Fibroblast of skin of right biceps (primary cell): ENCODE measurements at places on chromosomes 3 and 15.

DNA sequence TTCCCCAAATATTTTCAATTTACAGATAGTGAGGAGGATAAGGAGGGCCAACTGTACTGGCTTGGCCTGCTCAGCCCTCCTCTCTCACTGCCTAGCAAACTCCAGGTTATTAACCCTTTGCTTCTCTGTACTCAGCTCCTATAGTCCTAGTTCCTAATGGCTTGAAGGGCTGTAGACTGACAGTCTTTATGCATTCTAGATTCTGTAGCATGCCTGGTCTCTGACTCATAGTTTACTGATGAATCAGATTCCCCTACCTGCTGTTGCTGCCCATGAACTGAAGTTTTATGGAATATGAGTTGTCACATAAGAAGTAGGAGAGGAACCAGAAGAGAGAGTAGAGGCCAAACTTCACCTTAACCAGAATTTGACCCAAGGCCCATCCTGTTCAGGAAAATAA lies 27.1 kb upstream of the MAP3K13 start:
- peak; percentile 67 for DNase-seq

- DNase-seq, result no peak
Observed at GRCh38 chr3:22612927-22613326, 590.2 kb upstream of the UBE2E2 start.

GRCh38 chr3:12741209-12741608 lies 17.9 kb downstream of the TMEM40 start:
- DNase-seq, result no peak

GRCh38 chr15:57969355-57969754 lies 96.2 kb downstream of the ALDH1A2 start:
- peak; percentile 20 for DNase-seq

- peak; percentile 50 for DNase-seq
Observed at GRCh38 chr3:153244961-153245360, 82.9 kb downstream of the RAP2B start.

GRCh38 chr3:144989807-144990206 lies 1018.2 kb downstream of the DIPK2A start:
- DNase-seq, result peak; percentile 2

DNA sequence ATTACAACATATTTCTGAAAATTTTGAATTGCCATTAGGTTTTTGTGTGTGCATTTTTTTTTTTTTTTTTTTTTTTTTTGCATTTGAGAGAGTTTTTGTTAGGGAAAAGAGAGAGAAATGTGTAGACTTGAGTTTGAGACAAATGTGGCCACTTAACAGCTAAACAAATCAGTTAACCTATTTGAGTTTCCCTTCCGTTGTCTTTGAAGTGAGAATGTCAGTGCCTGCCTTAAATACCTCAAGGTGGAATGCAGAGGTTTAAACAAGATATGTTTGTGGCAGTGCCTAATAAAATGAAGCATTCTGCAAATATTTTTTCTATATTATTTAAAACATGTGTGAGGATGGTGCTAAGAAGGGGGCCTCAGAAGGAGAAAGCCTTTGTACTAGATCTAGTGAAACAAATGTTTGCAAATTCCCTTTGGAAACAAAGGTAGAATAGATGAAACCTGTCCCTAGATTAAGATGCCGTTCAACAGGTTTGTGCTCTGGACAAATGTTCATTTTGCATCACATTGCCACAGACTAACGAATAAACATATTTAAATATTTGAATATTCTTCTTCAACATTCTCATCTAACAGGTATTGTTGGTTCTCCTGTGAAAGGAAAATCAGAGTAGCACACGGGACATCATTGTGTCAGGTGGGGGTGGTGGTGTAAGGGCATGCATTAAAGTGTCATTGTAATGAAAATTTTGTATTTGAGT lies 80.7 kb downstream of the SATB1 start:
- DNase-seq, result no peak

- no peak for DNase-seq
Observed at GRCh38 chr3:72533591-72534473, 314.4 kb downstream of the SHQ1 start.

- DNase-seq, result no peak
Observed at GRCh38 chr15:90205050-90205848, 4.1 kb downstream of the SEMA4B start.

GRCh38 chr3:101996832-101997231 lies 147.5 kb downstream of the NFKBIZ start:
- no peak for DNase-seq

DNA sequence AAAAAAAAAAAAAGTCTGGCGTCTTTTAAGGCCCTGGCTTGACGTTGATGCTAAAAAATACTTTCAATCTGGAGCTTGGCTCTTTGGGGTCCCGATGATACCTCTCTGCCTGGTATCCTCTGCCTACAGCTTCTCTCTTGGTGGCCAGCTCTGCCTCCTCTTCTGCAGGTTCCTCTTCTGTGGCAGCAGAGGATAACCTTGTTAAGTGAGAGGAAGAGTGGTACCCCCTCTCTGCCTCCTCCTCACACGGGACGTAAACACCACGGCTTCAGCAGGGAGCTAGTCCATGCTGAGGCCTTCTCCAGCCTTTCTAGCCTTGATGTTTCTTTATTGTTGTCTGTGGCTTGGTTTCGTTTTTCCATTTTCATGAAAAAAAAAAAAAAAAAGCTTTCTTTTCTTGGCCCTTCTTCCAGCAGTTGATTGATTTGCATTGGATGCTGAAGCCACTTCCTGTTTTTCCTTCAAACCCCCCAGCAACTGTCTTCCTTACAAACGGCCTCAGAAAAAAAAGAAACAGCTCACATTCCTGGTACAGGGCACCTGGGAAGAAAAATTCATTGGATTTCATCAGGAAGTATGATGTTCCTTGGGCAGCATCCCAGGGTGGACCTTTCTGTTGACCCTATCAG lies 59.7 kb downstream of the RORA start:
- DNase-seq, result no peak

- DNase-seq, result peak; percentile 81
Observed at GRCh38 chr3:12476238-12476897, 7.9 kb upstream of the TSEN2 start.

- DNase-seq, result peak; percentile 26
Observed at GRCh38 chr15:81560405-81560804, 186.4 kb upstream of the TMC3 start.

GRCh38 chr3:38214560-38214959 lies 49.2 kb downstream of the OXSR1 start:
- no peak for DNase-seq

- peak; percentile 97 for DNase-seq
Observed at GRCh38 chr3:147945968-147946519, 536.9 kb downstream of the ZIC1 start.

GRCh38 chr3:1251282-1252060 lies 158.6 kb downstream of the CNTN6 start:
- DNase-seq, result peak; percentile 61

- no peak for DNase-seq
Observed at GRCh38 chr3:128281056-128281455, 127.8 kb downstream of the EEFSEC start.

DNA sequence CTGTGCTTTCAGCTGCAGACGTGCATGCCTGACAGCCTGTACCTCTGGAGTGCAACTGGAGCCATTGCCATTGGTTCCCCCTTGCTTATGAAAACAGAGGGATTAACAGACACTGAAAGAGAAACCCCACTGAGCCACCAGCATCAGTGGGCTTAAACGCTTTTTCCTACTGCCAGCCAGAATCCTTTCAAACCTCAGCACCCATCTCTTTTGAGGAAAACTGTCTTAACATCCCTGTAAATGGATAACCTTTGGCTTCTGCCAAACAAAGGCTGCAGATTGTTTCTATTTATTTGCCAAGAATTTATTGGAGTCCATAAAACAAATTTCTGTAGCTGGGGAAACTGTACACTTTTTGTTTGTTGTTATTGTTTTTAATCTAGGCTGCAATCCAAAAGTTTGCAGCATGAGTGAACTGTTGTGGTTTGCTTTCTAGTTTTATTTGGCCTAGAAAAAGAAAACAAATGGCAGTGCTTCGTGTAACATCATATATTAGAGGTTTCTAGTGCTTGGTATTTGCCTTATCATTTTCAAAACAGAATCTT lies 369.2 kb upstream of the IL12A start:
- DNase-seq, result peak; percentile 26

DNA sequence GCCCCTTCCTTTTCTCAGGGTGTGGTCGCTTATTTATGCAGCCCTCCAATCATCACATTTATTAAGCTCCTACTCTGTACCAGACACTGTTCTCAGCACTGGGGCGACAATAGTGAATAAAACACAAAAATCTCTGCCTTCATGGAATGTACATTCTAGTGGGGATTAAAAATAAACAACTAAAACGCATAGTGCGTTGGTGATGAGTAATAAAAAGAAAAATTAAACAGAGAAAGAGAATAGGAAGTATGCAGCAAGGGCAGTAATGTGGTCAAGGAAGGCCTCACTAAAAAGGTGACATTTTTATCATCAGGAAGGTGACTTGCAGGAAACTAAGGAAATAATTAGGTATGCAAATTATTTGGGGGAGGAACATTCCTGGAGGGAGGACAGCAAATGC lies 5.1 kb downstream of the SLC51B start:
- DNase-seq, result no peak

- DNase-seq, result no peak
Observed at GRCh38 chr3:93910097-93910496, 63.6 kb downstream of the PROS1 start.

DNA sequence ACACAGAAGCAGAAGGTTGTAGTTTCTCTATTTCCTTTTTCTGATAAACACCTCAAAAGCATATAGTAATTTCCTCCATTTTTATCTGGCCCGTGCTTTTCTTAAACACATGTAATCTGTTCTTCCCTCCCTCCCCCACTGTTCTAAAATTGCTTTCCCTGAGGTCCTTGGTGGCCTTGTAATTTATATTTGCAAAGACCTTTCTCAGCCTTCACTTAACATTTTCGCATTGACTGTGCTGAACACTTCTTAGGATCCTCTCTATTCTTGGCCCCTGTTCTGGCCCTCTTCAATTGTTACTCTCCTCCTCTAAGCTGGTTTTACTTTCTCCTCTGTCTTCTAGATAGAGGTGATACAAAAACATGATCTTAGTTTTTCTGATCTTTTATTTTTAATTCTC lies 28.3 kb downstream of the GAP43 start:
- no peak for DNase-seq

DNA sequence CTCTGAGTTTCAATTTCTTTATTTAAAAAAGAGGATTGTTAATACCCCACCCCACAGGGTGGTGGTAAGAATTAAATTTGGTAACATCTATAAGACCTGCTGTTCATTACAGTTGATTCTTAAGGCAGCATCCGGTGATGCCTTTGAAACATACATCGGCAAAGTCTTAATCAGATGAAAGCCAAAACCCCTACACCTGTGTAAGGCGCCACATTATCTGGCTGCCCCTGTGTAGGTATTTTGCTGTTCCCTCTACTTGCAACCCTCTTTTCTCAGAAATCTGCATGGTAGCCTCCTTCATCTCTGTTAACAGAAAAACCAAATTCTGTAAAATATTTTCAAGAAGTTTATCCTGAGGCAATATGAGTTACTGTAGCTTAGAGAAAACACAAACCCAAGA lies 90.0 kb downstream of the ST6GAL1 start:
- no peak for DNase-seq

DNA sequence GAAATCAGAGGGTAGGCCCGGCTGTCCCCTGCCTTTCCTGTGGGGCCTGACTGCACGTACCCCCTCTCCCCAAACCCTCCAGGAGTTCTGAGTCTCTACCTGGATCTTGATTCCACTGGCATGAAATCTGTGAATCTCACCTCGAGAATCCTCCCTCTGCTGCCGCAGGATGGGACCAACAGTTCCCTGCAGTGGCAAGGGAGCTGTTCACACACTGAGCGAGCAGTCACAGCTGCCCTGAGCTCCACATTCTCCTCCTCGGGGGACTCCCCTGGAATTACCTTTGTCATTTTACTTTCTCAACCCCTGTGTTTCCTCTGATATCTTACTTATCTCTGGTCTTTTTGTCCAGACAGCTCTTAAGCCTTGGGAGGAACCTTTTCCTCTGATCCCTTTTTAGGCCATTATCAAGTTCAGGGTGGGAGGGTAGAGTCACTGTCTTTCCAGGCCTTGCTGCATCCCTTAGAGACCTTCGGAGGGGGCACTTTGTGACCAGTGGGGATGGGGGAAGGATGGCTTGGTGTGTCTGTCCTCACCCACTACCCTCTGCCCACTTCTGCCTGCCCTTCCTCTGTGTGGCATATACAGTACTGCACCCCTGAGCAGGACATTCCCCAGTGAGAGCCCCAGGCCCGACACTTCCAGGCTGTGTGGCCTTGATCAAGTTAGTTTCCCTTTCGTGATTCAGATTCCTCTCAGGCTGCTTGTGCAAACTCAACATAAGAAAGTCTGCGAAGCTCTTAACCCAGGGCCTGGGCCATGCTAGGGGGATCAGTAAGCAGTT lies 42.0 kb downstream of the CACNA2D3 start:
- DNase-seq, result no peak

DNA sequence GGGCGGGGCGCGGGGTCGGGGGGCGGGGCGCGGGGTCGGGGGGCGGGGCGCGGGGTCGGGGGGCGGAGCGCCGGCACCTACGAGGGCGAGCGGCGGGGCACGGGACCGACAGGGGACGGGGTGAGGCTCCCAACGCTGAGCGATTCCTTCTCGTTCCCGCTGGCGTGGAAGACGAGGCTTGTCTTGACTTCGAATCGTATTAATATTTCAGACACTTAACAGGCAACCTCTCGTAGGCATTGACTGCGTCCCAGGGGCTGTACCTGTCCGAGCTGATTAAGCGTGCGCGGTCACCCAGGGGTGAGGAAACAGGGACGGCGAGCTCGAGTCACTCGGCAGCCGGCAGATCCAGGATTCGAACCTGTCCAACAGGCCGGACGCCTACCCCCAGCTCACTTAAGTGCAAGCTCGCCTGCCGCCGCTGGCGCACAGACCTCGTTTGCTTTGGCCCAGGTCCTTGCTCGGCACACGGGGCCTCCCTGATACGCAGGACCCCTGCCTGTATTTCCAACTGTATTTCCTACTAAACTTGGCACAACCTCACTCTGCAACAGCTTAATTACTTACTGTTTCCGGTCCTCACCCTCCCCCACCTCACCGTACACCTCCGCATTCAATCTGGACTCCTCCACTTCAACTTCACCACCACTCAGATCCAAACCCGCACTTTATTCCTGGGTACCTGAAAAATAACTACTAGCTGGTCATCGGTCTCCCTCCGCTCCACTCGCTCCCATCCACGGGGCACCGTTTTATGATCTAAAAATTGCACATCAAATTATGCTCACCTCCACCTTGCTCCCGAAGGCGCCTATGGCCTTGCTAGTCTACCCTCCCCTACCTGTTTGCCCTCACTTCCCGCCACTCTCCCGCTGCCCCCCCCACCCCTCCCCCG lies 722 bp upstream of the ZXDC start:
- peak; percentile 22 for DNase-seq

- DNase-seq, result no peak
Observed at GRCh38 chr15:74451322-74451721, 9.6 kb downstream of the UBL7 start.

GRCh38 chr3:141938011-141938500 lies 61.6 kb downstream of the ATP1B3 start:
- DNase-seq, result no peak

GRCh38 chr3:101171681-101172191 lies 148.6 kb downstream of the IMPG2 start:
- no peak for DNase-seq

DNA sequence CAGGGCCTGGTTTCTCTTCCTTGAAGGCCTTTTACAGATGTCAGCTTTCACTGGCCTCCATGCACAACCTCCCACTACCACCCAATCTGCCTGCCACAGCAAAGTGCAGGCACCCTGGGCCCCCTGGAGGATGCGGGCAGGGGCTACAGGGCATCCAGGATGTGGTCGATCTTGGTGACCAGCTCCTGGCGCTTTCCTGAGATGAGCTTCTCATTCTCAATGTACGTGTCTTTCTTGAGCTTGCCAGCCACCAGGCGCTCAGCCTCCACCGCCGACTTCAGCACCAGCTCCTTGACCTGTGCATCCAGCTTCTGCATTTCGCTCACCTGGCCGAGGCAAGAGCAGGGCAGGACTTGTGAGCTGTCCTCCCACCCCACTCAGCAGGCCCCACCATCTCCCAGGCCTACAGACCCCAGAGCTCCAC lies 30.3 kb downstream of the RPN1 start:
- DNase-seq, result peak; percentile 7
